ENCODE measurements at places on chromosomes 3 and 15.

GRCh38 chr15:63905558-63906265 lies 72.0 kb upstream of the HERC1 start:
- no peak for DNase-seq

DNA sequence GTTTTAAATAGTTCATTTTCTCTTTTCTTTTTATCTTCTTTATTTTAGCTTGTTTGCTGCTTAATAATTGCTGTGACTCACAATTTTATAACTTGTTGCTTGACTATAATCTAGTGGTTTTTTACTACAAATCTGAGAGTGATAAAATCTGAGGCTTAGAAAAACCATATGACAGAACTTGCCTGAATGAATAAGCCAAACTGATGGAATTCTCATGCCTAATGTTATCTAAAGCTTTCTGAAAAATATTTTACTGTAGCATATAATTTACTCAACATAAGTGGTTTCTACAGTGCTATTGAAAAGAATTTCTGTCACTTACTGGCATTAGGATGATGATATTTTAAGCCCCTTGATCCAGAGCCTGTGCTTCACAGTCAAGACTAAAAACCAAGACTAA lies 175.1 kb downstream of the VGLL3 start:
- DNase-seq, result peak; percentile 62

GRCh38 chr3:32421185-32421584 lies 29.5 kb downstream of the CMTM7 start:
- DNase-seq, result no peak

DNA sequence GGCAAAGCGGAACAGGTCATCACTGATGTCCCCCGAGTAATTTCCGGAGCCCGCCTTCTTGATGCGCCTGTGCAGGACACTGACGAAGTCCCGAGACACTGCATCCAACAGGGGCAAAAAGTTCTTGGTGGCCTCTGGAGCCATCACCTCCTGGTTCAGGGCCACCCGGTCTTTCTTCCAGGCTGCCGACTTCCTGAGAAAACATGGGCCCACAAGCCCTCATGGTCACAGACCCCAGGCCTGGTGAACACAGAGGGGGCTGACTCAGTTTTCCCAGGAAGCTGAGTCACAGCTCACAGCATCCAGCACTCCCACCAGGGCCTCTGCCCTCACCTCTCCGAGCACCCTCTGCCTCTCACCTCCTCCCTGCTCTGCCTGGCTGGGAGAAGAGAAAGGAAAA lies 22.4 kb downstream of the CYP11A1 start:
- no peak for DNase-seq

DNA sequence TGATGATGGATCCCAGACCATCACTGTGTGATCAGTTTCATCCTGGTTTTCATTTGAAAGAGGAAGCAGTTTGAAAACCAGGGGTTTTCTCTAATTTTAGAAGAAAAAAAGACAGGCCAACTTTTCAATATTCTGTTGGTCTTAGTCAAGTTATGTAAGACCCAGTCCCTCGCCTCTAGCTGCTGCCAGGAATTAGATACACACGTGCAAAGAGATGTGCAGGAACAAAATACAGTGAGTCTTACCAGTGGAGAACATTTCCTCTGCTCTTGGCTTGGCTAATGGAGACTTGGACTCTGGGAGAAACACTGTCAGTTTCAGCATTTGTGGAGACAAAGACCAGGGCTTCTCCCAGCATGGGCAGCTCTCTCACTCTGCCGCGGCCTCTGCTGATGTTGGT lies 214.9 kb upstream of the C2CD4B start:
- no peak for DNase-seq

DNA sequence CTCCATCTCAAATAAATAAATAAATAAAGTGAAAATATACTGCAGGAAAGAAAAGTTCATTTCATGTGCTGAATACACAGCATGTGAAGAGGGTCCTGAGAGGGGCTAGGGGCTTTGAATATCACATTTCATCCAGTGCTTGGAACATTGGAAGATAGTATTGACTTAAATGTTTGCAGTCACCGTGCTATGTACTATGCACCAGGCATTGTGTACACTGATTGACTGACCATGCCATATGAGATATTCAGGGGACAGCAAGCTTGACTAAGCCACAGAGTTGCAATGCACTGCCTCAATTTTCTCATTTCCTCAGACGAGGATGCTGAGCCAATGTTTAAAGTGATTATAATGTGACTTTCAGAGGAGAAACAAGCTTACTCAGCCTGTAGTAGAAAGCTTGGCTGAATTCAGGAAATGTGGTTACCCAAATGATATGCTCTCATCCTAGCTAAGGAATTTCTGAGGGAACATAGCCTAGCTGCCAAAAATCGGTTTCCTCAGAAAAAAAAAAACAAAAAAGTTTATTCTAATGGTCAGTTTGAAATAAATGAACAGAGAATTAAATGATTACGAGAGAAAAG lies 557.9 kb downstream of the FGF12 start:
- DNase-seq, result no peak
